ENCODE measurements at places on chromosomes 2 and 18. TPM values are rescaled to one million over a fixed set of nuclear protein-coding genes. Genes with fewer than 3 reads are reported as not detected.

ATP6V1B1 gene
- total RNA-seq = 0.73 TPM

SLC38A11 gene
- not detected for total RNA-seq

G6PC2 gene
- not detected for total RNA-seq

MDH1 gene
- 257 TPM for total RNA-seq

C1D gene
- 25.1 TPM for total RNA-seq

HSBP1L1 gene
- total RNA-seq = 10.0 TPM

AFG3L2 gene
- 76.7 TPM for total RNA-seq

ALK gene
- total RNA-seq = 0.69 TPM

TXNDC2 gene
- total RNA-seq = not detected

TMEM87B gene
- total RNA-seq = 27.6 TPM

REG3G gene
- not detected for total RNA-seq

RAB6D gene
- total RNA-seq = not detected

ABHD3 gene
- 25.3 TPM for total RNA-seq

FAM117B gene
- total RNA-seq = 2.3 TPM

TUBA3E gene
- not detected for total RNA-seq

FNDC4 gene
- total RNA-seq = 4.4 TPM

RPIA gene
- total RNA-seq = 11.0 TPM

RNF152 gene
- total RNA-seq = 0.46 TPM

SLC23A3 gene
- 1.9 TPM for total RNA-seq

AUP1 gene
- 173 TPM for total RNA-seq

CYP26B1 gene
- not detected for total RNA-seq

DQX1 gene
- total RNA-seq = 0.33 TPM

INPP5D gene
- under 0.01 TPM for total RNA-seq

PLCD4 gene
- total RNA-seq = 9.6 TPM

MBOAT2 gene
- total RNA-seq = 22.3 TPM

ASB3 gene
- total RNA-seq = 18.9 TPM

SOS1 gene
- 16.2 TPM for total RNA-seq

LCLAT1 gene
- total RNA-seq = 31.0 TPM

ARL4C gene
- total RNA-seq = 11.9 TPM

KLF7 gene
- total RNA-seq = 6.9 TPM

FAM228A gene
- total RNA-seq = not detected

PLA2R1 gene
- total RNA-seq = 4.7 TPM

AMER3 gene
- total RNA-seq = not detected

UGT1A5 gene
- not detected for total RNA-seq

PKDCC gene
- 14.0 TPM for total RNA-seq

RAMP1 gene
- total RNA-seq = 0.33 TPM

GPR17 gene
- total RNA-seq = 0.15 TPM

TWIST2 gene
- 0.15 TPM for total RNA-seq

SERPINB5 gene
- total RNA-seq = not detected

NXPH2 gene
- total RNA-seq = not detected

DGUOK gene
- total RNA-seq = 62.2 TPM

MEP1B gene
- not detected for total RNA-seq

CLHC1 gene
- total RNA-seq = 7.4 TPM

ANO7 gene
- 0.46 TPM for total RNA-seq

TUBA4B gene
- total RNA-seq = not detected

PXDN gene
- total RNA-seq = 134 TPM

GCG gene
- not detected for total RNA-seq

IL1RL2 gene
- 0.34 TPM for total RNA-seq

SERPINB12 gene
- total RNA-seq = not detected

VSNL1 gene
- total RNA-seq = not detected

NHEJ1 gene
- 29.6 TPM for total RNA-seq

EML4 gene
- 37.4 TPM for total RNA-seq

COL3A1 gene
- total RNA-seq = 31.3 TPM

PNPT1 gene
- total RNA-seq = 63.2 TPM

ZBTB7C gene
- total RNA-seq = under 0.01 TPM
